ENCODE measurements at places on chromosomes 13 and 19.

DNA sequence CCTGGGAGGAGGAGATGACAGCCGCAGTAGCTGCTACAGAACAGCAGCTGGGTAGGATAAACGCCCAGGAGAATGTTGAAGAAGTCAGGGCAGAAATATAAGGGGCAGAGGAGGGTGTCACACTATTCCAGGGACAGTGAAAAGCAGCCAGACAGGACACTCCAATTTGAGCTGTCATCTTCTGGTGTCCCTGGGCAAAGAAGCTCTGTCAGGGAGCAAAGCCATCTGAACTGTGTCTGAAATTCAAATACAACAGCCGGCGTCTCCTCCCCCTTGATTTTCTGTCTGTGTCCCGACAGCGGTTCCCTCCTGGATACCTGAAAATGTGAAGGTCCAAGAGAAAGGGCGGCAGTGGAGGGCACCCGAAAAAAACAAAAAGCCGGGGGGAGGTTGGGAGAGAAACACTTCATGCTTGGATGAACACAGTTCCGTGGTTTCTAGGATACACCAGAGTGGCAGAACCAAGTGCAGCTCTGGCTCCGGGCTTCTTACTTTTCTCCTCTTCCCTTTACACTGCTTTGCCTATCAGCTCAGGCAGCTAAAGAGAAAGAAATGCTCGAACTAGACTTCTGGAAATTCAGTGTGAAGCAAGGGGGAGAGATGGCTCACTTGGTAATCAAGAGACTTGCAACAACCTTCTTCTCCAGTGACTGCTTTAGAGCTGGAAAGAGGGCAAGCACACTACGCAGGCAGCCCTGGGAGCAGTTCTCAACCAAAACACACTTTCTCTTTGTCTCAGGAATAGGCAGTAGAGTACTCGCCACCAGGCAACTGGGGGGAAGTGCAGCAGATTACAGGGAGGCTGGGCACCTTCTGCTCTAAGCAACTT is 465.6 kb downstream of the ITGBL1 start:
- DNase-seq: no peak

DNA sequence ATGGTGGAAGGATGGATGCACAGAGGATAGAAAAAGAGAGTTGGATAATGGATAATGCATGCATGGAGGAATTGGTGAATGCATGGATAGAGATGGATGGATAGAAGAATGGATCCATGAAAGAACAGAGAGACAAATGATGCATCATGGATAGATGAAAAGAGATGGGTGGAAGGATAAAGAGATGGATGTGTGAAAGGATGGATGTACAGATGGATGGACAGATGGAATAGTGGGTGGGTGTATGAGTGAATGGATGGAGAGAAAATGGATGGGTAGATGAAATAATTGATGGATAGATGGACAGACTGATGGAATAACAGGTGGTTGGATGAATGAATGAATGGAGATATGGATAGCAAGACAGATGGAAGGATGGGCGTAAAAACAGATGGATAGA is 25.7 kb downstream of the OLFM2 start:
- DNase-seq: no peak

DNA sequence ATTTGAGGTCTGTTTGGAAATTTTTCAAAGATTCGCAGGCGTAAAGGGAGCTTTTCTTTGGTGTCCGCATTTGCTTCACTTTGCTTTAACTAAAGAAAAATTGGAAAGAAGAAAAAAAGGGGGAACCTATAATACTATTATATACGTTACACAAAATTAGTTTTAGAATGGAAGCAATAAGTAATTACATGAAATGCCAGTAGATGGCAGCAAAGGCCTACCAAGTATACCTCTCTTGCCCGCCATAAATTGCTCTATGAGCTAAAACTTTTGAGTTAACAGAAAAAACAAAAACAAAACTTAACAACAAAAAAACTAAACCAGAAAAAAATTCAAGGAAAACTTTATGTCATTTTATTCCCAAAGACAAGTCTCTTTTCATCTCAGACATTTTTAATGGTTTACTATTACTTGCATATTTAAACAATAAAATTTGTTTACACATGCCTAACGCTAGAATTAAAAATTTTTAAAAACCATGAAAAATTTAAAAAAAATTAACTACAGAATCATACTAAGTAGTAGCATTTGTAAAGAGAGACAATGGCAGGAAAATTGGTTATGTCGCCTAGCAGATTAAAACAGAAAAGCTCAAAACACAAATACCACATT is 271.4 kb downstream of the NALCN start:
- DNase-seq: no peak

- no peak for DNase-seq
Observed at GRCh38 chr13:39985071-39985470, 329.6 kb downstream of the COG6 start.

DNA sequence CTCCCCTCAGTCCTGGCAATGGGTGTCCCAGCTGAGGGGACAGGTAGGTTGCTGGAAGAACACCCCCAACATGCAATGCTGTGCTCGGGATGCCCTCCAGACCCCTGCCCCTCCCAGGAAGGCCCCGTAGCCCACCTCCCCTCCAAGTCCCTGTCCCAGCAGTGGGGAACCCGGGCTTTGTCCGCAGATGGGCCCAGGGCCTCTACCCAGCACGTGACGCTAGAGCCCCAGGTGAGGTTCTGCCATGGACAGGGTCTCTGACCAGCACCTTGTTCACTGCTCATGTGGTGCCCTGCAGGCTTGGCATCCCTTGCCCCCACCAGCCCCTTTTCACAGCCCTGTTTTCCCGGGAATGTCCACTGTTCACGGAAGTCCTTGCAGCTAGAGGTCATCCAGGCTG is 220.0 kb upstream of the SGCG start:
- no peak for DNase-seq

GRCh38 chr13:114296448-114296847 is 15.0 kb downstream of the UPF3A start:
- DNase-seq: no peak

DNA sequence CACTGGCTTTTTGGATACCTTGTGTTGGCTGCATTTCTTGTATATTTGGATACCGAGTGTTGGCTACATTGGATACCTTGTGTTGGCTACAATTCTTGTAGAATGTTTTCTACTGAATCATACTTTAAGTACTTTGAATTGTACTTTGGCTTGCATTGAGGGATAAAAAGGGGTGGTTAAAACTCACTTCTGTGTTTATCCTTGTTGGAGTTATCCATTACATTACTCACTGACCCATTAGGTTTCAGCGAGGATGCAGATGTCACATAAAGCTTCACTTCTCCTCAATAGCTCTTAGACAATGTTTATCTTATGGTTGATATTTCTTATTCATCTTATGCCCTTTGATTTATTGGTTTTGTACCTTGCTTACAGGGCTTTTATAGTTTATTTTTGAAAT is 43.1 kb downstream of the PDS5B start:
- no peak for DNase-seq

All from AG04449 (cell line).